ENCODE measurements at places on chromosomes 2 and 18. TPM values are rescaled to one million over a fixed set of nuclear protein-coding genes. Genes with fewer than 3 reads are reported as not detected.

Gene SP110
- total RNA-seq = 7.1 TPM

Gene CD302
- total RNA-seq = 0.61 TPM

Gene PECR
- 19.2 TPM for total RNA-seq

Gene RNF149
- 28.2 TPM for total RNA-seq

Gene CCL20
- total RNA-seq = not detected

Gene VSNL1
- 108 TPM for total RNA-seq

Gene MTCL1
- 62.0 TPM for total RNA-seq

Gene CD28
- not detected for total RNA-seq

Gene TRIM43
- total RNA-seq = not detected

Gene CCBE1
- 4.4 TPM for total RNA-seq

Data from H1 (cell line).